ENCODE measurements at places on chromosomes 7 and 10.

DNA sequence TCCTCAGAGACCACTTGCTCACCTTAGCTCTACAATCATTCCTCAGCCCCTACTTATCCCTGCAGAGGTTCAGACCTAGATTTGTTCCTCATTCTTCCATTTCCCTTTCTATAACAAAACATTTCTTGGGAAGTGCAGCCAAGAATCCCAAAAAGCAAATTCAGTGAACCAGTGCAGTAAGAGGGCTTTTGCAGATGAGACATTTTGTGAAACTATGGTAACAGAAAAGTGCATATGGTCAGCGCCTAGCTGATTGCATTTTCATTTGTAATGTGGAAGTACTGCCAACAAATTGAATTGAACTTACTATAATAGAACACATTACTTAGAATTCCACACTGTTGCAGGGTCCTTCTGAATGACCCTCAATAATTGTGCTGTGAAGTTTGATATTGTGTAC, 18.6 kb downstream of the AGMO start:
- DNase-seq: no peak

GRCh38 chr10:115555887-115556402, 462.8 kb downstream of the ATRNL1 start:
- no peak for DNase-seq

DNA sequence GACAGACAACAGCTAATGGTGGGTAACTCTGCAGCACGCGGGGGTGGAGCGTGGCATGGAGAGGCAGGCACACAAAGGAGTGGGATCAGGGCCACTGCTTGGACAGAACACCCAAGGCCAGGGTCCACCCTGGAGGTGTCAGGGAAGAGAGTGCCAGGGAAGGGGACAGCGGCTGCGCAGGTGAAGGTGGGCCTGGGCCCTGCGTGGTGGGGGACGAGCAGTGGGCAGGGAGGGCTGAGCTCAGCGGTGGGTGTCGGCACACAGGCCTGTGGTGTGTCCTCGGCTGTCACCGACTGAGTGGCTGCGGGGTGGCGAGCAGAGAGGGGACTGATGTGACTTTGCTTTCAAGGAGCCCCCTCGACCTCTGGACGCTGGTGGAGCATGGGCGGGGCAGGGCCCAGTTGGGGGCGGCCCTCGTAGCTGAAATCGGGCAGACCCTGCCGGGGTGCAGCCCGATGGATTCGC, 8.4 kb upstream of the SCART1 start:
- DNase-seq: no peak

DNA sequence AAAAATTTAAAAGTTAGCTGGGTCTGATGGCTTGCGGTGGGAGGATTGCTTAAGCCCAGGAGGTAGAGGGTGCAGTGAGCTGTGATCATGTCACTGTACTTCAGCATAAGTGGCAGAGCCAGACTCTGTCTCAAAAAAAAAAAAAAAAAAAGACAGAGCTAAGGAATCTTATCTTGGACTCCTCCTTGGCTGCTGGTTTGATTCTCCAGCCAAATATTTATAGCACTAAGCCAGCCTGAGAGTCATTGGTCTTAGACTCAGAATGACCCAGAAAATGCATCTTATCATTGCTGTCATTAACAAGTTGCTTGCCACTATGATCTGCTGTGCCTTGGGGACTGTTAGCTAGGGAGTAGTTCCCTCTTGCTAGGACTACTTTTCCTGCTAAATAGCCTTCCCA, 164.7 kb downstream of the GNAT3 start:
- no peak for DNase-seq

- peak; percentile 67 for DNase-seq
Measured at GRCh38 chr7:17844514-17845196, 95.6 kb downstream of the SNX13 start.

DNA sequence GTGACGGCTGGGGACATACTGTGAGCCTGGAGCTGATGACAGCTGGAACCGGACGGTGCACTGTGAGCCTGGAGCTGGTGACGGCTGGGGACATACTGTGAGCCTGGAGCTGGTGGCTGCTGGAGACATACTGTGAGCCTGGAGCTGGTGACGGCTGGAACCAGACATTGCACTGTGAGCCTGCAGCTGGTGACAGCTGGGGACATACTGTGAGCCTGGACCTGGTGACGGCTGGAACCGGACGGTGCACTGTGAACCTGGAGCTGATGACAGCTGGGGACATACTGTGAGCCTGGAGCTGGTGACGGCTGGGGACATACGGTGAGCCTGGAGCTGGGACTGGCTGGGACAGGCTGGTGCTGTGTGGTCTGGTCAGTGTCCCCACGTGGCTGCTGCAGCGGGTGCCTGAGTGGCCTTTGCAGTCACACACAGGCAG, 47.9 kb downstream of the PTPRN2 start:
- DNase-seq: no peak

- no peak for DNase-seq
Measured at GRCh38 chr10:50987934-50988333, 86.4 kb upstream of the PRKG1 start.

All from SK-MEL-5 (cell line).